ENCODE measurements at places on chromosomes 13 and 19.

DNA sequence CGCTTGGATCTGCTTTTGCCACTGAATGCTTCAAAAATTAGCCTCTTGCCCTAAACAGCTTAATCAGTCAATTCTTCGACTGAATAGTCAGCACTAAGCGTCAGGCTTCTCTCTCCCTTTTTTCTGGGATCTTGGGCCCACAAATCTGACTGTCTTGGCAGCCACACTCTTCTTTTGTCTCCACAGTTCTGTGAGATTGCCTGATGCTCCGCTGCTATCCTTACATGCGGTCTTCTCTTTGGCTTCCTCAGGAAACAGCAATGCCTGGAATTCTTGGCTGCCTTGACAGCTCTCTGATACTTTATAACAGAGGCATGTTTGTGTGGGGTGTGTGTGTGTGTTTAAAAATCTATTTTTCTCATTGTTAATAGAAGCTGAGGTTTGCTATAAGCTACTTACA, 32.6 kb downstream of the ERCC5 start:
- DNase-seq: no peak

DNA sequence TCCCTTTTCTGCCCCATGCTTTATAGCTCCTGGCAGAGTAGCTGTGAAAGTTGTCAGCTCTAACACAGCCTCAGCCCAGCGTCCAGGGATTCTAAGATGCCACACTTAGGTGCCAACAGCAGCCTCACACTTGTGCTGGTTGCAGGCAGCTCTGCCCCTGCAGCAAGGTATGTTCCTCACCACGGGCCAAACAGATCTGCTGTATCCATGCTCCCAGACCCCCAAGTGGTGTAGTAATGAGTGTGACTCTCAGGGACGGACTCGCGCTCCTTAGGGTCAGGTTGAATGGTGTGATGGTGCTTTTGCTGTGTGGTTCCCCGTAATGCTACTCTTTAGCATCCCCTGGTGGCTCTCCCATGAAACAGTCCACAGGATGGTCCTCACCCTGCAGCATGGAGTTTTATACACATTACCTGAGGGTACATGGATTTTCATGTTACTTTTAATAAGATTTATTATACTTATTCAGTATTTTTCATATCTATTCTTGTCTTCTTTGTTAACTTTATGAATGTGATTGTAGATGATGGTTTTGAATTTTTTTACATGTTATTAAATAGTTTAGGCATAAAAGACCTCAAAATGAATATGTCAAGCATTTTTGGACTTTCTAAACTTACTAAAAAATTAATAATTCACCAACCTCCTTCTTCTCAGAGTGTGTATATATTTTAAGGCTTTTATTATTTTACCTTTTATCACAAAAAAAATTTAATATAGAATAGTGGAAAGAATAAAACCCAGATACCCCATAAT, 232.5 kb downstream of the SLC7A1 start:
- peak; percentile 77 for DNase-seq

DNA sequence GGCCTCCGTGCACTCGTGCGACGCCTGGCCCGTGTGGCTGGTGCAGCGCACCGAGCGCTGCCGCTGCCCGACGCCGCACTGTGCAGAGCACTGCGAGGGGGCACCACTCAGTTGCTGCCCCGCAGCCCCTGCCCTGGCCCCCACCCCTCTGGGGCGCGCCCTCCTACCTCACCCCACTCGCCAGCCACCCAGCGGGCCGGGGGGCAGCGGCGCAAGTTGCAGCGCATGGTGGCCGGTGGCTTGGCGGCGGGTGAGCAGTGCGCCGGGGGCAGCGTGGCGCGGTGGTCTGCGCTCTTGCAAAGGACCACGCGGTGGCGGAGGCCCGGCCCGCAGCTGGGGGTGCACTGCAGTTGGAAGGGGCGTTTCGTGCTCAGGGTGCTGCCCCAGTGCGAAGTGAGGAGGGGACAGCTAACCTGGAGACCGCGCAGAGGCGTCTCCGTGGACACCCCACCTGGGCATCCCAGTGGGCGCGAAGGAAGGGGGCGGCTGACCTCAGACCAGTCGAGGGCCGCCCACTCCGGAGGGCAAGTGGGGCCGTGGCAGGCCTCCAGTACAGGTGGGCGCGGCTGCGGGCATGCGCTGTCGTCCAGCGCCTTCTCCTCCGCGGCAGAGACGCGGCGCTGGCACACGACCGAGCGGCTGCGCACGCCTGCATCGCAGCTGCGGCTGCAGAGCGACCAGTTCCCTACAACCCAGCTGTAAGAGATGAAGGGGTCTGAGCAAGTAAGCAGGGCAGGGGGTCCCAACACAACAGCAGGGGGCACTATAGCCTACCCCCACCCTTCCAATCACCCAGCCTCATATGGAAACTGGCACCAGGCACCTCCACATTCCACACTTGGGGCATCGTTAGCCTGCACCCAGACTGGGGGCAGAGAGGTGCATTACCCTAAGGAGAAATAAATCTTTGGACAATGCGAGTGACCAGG, 8.0 kb upstream of the MYO1F start:
- DNase-seq: no peak

GRCh38 chr13:77002590-77003190, 10.8 kb downstream of the CLN5 start:
- peak; percentile 18 for DNase-seq

- no peak for DNase-seq
Observed at GRCh38 chr13:42807241-42807640, 25.9 kb downstream of the FAM216B start.

DNA sequence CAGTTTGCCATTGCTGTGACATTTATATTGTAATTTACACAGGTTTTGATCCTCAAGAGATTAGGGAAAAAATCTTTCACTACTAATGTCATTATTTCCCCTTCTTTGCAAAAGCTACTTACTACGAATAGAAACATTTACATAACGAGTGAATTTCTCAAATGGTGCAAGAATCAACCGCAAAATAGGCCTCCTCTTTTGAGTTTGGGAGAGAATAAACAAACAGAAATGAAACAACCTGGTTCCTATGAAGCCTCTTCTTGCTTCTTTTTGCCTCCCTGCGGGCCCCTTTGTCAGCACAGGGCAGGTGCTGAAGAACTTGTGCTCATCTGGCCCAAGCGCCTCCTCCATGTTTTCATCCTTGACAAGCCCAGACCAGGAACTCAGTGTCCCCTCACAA, 10.1 kb upstream of the GJA3 start:
- no peak for DNase-seq

DNA sequence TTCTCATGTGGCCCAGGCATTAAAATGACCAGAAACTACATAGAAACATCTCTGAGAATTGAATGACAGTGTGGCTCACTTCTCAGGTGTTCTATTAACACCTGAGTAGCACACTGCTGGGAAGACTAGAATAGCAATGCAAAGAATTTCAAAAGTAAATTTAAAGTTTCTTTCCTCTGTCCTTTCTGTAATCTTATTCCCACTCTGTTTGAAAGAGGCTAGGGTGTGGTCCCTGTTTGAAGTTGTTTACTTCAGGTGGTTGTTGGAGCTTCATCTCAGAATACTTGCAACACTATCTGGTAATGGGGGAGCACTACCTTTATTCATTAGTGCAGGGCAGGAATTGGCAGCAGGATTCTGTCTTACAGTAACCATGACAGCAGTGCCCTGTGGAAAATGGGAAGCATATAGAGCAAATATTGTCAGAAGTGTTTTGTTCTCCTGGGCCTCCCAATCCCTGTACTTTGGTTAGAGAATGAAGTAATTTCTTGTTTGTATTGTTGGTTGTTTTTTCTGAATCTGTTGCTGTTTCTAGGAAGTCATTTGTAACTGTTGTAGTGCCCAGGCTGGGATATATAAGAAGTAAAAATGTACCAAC, 1210.2 kb upstream of the ATXN8OS start:
- no peak for DNase-seq

DNA sequence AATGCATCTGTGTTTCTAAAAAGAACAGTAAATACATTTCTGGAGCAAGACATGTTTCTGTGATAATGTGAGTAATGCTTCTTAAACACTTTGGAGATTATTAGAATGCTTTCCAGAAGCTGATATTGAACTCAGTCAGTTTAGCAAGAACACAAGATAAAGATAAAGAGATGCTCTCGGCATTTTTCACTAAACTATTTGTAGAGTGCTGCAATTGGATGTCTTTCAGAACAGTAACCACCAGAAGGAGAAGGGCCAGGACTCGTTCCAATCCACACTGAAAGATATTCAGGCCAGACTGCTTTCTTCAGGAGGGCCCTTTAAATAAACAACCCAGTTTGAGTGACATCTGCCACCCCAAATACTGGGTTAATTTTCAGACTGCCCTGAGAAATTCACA, 456.0 kb downstream of the TBC1D4 start:
- no peak for DNase-seq

- DNase-seq: peak; percentile 63
Observed at GRCh38 chr13:111474136-111475002, 153.9 kb downstream of the TEX29 start.

DNA sequence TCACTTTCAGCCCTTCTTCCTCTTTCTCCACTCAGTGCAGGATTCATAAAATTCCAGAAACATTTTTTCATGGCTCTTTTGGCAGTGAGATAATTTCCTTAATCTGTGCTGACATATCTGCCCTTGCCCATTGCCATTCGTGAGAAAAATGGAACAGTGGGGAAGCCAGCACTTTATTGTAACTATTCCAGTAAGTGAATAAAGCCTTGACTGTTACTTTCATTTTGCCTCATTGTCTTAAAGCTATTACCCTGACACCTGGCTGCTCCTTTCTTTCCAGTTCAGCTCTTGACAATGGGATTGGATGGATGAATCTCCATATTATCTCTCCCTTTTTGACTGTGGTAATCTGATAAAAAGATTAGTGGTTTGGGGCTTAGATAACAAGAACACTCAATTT, 1068.1 kb upstream of the PCDH20 start:
- no peak for DNase-seq

- DNase-seq: no peak
Observed at GRCh38 chr19:47407417-47407774, 11.9 kb downstream of the MEIS3 start.

DNA sequence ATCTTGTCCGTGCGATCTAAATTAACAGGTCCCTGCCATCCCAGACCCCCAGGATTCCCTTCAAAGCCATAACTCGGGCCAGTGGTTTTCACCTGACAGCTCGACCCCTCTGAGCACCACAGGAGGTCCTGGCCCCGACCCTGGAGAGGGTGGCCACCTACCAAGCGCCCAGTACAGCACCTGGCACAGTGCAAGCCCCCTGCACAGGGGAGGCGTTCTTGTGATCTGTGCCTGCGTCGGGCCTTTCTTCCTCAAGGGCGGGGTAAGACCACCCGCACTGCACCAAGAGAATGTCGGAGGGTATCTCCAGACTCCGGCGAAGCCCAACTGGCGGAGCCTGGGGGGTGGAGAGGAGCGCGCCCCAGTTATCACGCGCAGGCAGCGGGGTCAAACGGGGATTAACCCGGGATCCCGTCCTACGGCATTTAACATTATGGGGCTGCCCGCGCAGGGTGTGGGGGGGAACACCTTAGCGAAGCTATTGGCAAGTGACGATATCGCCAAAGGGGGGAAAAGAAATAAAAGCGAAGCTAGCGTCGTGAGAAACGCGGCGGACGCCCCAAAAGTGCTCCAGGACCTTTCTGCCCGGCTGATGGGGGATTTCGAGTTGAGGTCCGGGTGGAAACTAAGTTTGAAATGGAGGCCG, 1.3 kb upstream of the HNRNPL start:
- DNase-seq: no peak

GRCh38 chr13:99045396-99045795, 67.5 kb upstream of the DOCK9 start:
- DNase-seq: no peak

- DNase-seq: no peak
Observed at GRCh38 chr13:67275351-67275960, 45.3 kb upstream of the PCDH9 start.

- DNase-seq: no peak
Observed at GRCh38 chr19:21472507-21472906, 32.9 kb upstream of the ZNF429 start.

DNA sequence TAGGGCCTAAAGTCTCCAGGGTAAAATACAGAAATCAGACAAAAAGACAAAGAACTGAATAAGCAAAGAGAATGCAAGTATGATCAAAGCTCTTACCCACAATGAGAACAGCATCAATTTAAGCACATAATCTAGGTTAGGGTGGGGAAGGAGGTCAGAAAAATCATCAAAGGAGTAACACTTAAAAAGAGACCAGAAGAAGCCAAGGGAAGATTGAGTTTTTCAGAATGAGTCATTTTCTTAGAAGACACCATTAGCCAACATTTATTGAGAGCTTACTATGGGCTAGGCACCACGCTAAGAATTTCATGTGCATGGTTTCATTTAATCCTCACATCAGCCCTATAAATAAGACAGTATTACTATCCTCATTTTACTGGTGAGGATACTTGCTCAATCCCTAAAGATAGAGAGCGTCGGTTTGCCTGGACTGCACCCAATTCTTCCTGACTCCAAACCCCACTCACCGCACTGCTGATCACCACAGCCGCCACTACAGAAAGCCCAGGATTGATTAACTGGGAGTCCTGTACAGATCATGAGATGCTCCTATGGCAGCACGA, 1.7 kb upstream of the SHISA2 start:
- DNase-seq: no peak

DNA sequence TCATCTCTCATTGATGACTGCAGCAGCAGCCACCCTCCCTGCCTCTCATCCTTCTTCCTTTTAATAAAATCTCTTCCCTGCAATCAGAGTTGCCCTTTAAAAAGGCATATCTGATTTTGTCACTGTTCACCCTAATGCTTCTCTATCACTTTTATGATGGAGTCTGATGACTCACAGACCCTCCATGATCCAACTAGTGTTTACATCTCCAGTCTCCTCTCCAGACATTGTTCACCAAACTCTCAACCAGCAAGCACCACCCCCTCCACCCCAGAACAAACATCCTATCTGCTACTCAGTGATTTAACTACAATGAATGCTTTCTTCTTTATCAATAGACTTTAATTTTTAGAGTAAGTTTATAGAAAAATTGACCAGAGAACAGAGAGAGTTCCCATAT, 59.5 kb downstream of the TNFSF11 start:
- no peak for DNase-seq

DNA sequence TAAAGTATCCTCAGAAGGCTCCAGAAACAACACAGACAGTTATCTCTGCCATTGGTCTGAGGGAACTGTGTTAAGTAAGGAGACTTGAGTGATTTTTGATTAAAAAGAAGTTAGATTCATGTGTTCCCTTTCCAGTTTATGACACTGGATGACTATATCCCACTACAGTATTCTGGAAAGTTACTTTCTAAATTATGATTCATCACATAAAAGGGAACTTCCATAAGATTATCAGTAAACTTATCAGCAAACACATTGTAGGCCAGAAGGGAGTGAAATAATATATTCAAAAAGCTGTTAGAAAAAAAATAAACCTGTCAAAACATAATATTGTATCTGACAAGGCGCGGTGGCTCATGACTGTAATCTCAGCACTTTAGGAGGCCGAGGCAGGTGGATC, 700.0 kb downstream of the SLITRK6 start:
- no peak for DNase-seq

GRCh38 chr13:102394158-102395053, 7.4 kb downstream of the FGF14 start:
- DNase-seq: no peak

DNA sequence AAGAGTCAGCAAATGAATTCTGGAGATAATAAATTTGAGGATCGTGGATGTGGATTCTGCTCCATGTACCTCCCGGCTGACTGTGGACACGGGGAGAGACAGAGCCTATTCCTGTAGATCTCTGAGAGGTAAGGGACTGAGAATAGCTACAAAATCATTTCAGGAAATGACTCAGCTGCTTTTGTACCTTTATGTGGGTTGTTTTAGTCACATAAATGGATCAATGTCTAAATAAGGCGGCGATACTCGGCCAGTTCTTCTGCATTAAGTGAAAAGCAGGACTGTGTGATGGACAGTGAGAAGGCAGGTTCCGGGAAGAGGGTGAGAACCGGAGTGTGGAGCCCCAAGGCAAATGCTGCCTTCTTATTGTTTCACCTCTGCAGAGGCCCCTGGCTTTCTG, 128.1 kb downstream of the EFNB2 start:
- peak; percentile 41 for DNase-seq

GRCh38 chr19:4620675-4621074, 18.6 kb upstream of the TNFAIP8L1 start:
- no peak for DNase-seq
